ENCODE measurements at places on chromosomes 4 and X. TPM values are rescaled to one million over a fixed set of nuclear protein-coding genes. Genes with fewer than 3 reads are reported as not detected.

- no peak for DNase-seq
These were observed 46.4 kb upstream of the PARM1 start for GRCh38 chr4:74886484-74886883.

- DNase-seq, result no peak
These were observed 245.9 kb downstream of the IDS start for GRCh38 chrX:149259241-149259640.

DNA sequence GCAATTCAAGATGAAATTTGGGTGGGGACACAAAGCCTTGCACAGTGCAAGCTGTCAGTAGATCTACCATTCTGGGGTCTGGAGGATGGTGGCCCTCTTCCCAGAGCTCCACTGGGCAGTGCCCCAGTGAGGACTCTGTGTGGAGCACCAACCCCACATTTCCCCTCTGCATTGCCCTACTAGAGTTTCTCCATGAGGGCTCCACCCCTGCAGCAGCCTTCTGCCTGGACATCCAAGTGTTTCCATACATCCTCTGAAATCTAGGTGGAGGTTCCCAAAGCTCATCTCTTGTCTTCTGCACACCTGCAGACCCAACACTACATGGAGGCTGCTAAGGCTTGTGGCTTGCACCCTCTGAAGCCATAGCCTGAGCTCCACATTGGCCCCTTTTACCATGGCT is 402.3 kb downstream of the RAB28 start:
- no peak for DNase-seq

Gene MSMO1
- total RNA-seq, result 83.1 TPM

GRCh38 chr4:4666187-4666586 is 124.3 kb upstream of the STX18 start:
- no peak for DNase-seq

GRCh38 chrX:39493168-39493567 is 604.6 kb downstream of the BCOR start:
- DNase-seq, result no peak

GRCh38 chrX:437661-438390 is 51.1 kb upstream of the PPP2R3B start:
- DNase-seq, result no peak

Gene FAT1
- 172 TPM for total RNA-seq
